Activated CD4-positive, alpha-beta memory T cell treated with anti-CD3 and anti-CD28 coated beads for 36 hours (primary cell): ENCODE measurements at places on chromosomes 2 and 18. TPM values are rescaled to one million over a fixed set of nuclear protein-coding genes. Genes with fewer than 3 reads are reported as not detected.

The MAP2 gene
- total RNA-seq, result 0.27 TPM

The VSNL1 gene
- total RNA-seq, result not detected

GRCh38 chr2:21111012-21111411 is 12.8 kb upstream of the TDRD15 start:
- H3K27ac ChIP-seq, result no peak overlapping the region
- H3K4me1 ChIP-seq, result no peaks in the 10 kb centered on the region
- no peaks in the 10 kb centered on the region for H3K36me3 ChIP-seq
- H3K27me3 ChIP-seq, result peaks cover 6% of the 10 kb centered on the region
- DNase-seq, result no peak
- no peak overlapping the region for H3K4me3 ChIP-seq

DNA sequence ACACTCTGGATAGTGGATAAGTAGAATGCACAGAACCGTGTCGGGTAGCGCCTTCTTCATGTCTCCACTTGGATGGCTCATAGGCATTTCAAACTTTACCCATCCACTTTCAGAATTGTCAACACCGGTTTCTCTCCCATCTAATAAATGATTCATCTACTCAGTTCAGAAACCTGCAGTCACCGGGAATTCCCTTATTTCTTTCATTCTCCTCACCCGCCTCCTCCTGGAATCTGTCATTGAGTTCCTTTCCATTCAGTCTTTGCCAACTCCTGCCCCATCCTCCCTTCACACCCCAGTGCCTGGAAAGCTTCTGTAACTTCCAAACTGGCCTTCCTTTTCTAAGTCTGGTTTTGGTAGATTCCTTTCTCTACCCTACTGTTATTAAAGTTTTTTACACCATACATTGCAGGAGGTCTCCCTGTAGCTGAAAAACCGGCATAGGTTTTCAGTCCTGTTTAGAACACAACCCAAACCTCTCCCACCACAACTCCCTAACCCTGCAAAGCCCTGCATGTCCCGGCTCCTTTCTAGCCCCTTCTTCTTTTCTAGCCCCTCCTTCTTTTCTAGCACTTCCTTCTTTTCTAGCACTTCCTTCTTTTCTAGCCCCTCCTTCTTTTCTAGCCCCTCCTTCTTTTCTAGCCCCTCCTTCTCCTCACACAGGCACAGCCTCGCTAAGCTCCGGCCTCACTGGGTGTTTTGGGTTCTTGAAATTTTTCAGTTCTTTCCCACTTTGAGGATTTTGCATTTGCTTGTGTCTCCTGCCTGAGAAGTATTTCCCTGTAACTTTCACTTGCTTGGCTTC is 133.9 kb upstream of the KLHL14 start:
- no peak overlapping the region for H3K4me3 ChIP-seq
- no peaks in the 10 kb centered on the region for H3K36me3 ChIP-seq
- no peaks in the 10 kb centered on the region for H3K27me3 ChIP-seq
- no peaks in the 10 kb centered on the region for H3K4me1 ChIP-seq
